ENCODE measurements at places on chromosomes 12 and 14. TPM values are rescaled to one million over a fixed set of nuclear protein-coding genes. Genes with fewer than 3 reads are reported as not detected.

FGF23 gene
- not detected for total RNA-seq

POTEG gene
- not detected for total RNA-seq

CDKL1 gene
- 4.2 TPM for total RNA-seq

RBM23 gene
- total RNA-seq: 47.2 TPM

HNF1A gene
- total RNA-seq: not detected

CLEC6A gene
- total RNA-seq: not detected

FAR2 gene
- 12.9 TPM for total RNA-seq

KRT6C gene
- 7.6 TPM for total RNA-seq

KLHL33 gene
- not detected for total RNA-seq

RND1 gene
- 0.11 TPM for total RNA-seq

TAS2R8 gene
- total RNA-seq: not detected

Measured in foreskin keratinocyte (primary cell).